ENCODE measurements at places on chromosomes 16 and 17.

DNA sequence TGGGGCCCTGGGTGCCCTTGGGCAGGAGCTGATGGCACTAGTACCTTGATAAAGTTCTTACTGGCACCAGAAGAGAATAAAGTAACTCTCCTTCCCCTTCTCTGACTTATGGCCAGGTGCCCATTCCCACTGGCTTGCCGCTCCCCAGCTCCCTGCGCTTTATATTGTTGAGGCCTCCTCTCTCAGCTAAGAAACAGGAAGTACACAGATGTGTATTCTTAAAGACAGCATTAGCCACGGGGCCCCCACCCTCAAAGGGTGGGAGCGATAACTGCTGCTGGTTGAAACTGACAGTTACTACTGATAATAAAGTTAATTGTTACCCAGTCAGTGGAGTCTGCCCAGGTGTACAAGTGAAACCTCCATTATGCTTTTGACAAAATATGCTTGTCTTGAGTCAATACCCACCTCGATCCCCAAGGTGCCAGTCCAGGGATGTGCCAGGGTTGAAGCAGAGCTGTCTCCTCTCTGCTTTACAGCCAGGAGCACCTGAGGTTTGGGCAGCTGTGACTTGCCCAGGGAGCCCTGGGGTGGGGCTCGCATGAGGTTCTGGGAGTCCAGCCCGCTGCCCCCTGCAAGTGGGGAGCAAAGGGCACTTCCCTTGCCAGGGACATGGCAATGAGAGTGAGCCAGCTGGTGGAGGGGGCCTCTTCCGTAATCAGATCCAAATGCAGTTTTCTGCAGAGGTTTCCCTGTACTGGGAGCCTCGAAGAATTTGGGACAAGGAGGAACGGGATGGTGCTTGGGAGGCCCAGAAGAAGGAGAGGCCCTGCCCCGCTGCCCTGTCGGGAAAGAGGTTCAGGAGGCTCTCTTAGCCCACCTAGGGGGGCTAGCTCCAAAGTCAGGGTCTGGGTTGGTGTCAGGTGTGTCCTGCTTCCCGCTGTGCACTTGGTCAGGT lies 5.4 kb upstream of the CLDN9 start:
- no peak for DNase-seq

DNA sequence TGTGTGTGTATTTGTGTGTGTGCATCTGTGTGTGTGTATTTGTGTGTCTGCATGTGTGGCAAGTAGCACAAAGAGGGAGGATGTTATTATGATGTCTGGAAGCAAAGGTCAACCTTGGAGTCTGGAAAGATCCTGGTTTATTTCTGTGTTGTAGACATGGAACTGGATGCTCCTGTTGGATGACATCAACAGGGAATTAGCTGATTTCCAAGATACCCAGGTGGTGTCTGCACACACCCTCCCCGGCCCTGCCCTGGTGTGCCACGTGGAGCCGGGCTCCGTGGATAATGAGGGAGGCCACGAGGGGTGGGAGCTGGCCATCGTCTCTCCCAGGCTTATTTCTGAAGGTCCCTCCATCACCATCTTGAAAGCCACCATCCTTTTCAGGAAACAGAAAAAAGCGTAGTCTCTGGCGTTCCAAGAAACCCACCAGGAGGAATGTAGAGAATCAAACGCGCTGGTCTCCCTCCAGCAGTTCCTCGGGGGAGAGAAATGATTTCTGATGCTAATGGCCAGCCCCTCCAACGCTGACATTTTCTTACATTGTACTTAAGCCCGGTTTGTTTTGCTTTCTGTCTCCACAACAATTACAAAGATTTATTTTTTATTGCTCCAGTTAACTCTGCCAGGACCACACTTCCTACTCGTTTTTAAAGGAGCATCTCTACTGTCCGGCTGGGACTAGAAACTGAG lies 93.3 kb downstream of the FOXL1 start:
- DNase-seq: no peak

GRCh38 chr17:38707678-38708351 lies 2.7 kb downstream of the MLLT6 start:
- no peak for DNase-seq

GRCh38 chr17:80848449-80849102 lies 143.1 kb upstream of the CHMP6 start:
- DNase-seq: no peak

- no peak for DNase-seq
Measured at GRCh38 chr16:78684030-78684611, 584.7 kb downstream of the WWOX start.

DNA sequence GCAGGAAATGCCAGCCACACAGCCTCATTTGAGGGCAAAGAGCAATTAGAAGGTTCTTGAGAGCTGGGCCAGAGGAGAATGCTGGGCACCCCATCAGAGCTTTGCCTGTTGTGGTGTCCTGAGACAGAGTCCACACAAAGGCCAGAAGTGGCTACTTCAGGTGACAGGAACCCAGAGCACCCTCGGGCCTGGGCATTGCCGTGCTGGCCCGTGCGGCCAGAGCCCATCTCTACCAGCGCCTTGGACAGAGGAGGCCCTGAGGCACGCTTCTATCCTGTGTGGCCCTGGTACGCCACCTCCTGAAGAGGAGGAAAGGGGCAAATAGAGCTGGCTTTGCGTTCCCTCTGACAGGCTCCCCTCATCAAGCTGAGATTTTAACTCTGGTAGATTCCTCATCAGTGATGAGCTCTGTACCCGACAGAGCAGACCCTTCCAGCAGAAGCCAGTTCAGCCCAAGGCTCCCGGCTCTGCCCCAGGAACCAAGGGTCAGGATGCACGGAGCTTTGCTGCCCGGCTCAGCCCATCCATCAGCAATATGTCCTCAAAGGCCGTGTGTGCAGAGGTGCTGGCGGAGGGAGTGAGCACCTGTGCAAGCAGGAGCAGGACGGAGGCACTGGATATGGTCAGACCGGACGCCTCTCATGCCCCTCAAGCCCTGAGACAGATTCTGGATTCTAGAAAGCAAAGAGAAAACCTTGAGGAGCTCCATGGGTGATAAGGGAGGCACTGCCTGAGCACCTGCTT lies 3.4 kb upstream of the RASD1 start:
- DNase-seq: no peak

- no peak for DNase-seq
Measured at GRCh38 chr16:86872833-86873232, 294.5 kb downstream of the FOXL1 start.

DNA sequence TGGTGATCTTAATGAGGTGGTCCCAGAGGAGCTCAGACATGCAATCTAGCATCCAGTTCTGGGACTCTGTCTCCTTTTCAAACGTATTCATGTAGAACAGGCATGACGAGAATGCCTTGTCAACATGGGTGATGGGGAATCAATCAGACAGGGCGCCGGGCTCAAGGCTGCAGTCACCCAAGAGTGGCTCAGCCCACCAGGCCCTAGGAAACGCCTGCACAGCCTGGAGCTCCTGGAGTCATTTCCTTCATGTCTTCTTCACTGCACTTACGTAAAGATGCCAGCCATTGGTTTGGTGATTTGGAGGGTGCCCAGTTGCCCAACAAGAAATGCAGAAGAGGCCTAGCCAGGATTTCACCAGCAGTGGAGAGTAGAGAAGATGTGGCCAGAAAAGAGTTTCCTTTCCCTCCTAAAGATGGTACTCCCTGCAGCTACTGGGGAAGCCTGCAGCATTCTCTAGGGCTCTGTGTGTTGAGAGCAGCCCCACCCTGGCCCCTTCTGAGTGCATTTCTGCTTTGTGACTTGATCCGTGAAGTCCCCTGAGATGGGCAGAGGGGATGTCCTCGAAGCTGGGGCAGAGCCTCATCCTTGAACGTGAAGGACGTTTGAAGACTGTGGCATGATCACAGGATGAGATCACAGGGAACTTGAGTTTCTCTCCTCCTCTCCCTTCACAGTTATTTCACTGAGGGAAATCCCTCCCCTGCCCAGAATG lies 24.0 kb upstream of the STH start:
- DNase-seq: no peak

DNA sequence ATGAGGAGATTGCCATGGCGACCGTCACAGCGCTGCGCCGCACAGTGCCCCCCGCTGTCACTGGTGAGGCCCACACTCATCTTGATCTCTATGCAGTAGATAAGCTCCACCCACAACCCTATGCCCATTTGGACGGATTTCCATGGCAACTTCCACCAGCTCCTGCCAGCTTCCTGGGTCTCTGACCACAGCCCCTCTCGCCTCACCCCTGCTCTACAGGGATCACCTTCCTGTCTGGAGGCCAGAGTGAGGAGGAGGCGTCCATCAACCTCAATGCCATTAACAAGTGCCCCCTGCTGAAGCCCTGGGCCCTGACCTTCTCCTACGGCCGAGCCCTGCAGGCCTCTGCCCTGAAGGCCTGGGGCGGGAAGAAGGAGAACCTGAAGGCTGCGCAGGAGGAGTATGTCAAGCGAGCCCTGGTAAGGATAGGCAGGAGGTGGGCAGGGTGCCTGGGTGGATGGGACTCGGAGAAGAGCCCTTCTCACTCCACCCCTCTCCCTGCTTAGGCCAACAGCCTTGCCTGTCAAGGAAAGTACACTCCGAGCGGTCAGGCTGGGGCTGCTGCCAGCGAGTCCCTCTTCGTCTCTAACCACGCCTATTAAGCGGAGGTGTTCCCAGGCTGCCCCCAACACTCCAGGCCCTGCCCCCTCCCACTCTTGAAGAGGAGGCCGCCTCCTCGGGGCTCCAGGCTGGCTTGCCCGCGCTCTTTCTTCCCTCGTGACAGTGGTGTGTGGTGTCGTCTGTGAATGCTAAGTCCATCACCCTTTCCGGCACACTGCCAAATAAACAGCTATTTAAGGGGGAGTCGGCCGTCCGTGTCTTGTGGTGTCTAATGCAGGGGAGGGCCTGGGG lies 4.3 kb downstream of the ALDOA start:
- no peak for DNase-seq

GRCh38 chr17:63538693-63539595 lies 11.3 kb upstream of the DCAF7 start:
- no peak for DNase-seq
